Transverse colon (tissue), 4 donors: ENCODE measurements at places on chromosomes 5 and 9.

DNA sequence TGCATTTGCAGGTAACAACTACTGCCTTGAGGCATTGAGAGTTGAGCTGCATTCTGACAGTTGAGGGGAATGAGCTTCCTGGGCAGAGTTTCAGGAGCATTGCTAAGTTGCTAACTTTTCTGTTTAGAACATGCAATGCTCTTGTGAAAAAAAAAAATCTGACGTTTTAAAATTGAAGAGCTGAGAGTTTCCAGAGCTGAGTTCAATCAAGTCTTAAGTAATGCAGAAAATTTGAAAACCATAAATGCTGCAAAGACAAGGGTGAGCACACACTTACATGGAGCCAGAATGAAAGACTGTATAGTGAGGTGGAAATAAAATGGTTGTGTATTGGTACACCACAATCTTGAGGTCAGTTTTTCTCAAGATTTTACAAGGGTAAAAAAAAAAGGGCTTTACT, 166.0 kb downstream of the GABRB2 start:
- DNase-seq: no peak

GRCh38 chr5:111221139-111221538, 3.0 kb upstream of the CAMK4 start:
- DNase-seq: no peak

DNA sequence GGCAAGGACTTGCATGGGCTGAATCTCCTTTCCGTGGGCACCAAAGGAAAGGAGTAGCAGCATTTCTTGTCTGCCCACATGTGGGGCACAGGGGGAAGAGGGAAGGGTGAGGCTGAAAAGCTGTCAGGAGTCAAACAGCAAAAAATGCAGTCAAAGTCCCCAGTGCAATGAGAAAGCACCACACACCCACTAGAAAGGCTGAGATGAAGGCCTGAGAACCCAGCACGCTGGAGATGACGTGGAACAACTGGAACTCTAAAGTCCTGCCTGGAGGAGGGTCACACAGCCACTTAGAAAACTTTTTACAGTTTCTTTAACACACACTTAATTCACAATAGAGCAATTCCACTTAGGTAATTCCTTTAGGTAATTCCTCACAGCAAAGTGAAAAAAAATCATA, 94.6 kb upstream of the IGFBPL1 start:
- no peak for DNase-seq

DNA sequence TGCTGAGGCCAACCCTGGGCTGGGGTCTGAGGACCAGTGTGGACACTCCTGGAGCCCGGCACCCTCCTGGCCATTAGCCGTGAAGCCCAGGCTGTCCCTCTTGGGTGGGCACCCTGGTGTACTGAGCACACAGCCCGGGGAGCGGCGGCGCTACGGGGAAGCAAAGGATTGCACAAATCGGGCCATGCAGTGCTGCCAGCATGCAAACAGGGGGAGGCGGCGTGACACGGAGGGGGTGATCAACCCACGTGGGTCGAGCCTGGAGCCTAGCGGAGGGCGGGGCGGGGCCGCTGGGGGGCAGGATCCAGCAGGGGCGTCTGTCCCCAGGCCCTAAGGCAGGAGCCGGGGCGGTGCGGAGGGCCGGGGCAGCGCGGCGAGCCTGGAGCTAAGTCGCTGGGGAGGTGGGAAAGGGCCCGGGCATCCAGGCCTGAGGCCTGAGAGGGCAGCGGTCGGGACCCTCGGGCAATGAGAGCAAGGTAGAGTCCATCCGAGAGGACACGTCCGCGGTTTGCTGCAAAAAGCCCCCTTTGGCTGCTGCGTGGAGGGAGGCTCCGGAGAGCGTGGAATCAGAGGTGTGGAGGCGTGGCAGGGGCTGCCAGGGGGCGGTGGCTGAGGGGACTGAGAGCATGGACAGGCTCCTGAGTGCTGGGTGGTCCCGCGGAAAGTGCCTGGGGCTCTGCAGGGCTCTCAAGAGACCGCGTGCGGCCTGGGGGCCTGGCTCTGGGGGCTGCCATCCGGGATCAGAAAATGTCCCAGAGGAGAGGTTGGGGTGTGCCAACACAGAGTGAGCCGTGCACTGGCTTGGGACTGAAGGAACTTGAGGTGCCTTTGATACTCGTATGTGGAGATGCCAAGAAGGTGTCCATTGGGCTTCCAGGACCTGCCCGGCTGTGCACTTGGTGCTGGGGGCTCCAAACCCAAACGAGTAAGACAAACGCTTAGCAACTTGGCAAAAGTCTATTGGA, 94.2 kb downstream of the BARX1 start:
- no peak for DNase-seq

GRCh38 chr5:58770136-58770535, 187.3 kb downstream of the RAB3C start:
- DNase-seq: no peak

GRCh38 chr5:126526493-126526892, 68.5 kb downstream of the ALDH7A1 start:
- DNase-seq: no peak

GRCh38 chr5:7348168-7348854, 47.6 kb upstream of the ADCY2 start:
- no peak for DNase-seq

- no peak for DNase-seq
Measured at GRCh38 chr9:18610956-18611355, 137.0 kb downstream of the ADAMTSL1 start.

GRCh38 chr9:18495065-18495464, 21.1 kb downstream of the ADAMTSL1 start:
- no peak for DNase-seq

DNA sequence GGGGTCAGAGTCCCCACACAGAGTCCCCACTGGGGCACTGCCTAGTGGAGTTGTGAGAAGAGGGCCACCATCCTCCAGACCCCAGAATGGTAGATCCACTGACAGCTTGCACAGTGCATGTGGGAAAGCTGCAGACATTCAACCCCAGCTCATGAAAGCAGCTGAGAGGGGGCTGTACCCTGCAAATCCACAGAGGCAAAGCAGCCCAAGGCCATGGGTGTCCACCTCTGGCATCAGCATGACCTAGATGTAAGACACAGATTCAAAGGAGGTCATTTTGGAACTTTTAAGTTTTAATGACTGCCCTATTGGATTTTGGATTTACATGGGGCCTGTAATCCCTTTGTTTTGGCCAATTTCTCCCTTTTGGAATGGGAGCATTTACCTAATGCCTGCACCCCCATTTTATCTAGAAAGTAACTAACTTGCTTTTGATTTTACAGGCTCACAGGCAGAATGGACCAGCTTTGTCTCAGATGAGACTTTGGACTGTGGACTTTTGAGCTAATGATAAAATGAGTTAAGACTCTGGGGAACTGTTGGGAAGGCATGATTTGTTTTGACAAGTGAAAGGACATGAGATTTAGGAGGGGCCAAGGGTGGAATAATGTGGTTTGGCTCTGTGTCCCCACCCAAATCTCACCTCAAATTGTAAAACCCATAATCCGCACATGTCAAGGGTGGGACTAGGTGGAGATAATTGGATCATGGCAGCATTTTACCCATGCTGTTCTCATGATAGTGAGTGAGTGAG, 56.3 kb upstream of the ITGA1 start:
- DNase-seq: no peak

DNA sequence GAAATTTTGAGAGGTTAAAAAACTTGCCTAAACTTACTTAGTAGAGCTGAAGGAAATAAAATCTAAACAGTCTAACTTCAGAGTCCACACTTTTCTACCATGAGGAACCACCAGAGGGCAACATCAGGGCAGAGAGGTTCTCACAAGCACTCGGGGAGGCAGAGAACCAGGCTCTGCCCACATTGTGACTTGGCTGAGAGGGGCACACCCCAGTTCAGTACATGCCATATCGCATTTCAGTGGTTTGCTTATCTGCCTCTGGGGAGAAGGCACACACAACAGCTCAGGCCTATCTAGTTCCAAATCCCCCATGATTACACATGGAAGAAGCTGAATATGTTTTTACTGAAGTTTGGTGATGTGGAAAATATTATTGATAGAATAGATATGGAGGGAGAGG, 49.2 kb downstream of the EQTN start:
- peak; percentile 36 for DNase-seq

DNA sequence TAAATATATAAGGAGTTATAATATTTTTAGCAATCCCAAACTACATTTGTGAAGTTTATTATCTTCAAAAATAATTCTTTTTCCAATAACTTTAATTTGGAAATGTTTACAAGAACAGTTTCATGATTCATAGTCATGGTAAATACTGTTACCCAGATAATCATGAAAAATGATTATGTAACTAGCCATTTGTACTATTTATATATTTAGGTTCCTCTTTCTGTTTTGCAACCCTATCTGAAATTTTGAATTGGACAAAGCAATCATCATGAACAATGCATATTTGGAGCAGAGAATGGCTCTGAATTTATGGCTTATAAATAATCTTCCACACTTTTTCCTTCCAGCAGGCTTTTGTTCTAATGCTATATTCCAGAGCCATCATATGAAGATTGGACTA, 499.7 kb downstream of the SLCO4C1 start:
- DNase-seq: no peak

DNA sequence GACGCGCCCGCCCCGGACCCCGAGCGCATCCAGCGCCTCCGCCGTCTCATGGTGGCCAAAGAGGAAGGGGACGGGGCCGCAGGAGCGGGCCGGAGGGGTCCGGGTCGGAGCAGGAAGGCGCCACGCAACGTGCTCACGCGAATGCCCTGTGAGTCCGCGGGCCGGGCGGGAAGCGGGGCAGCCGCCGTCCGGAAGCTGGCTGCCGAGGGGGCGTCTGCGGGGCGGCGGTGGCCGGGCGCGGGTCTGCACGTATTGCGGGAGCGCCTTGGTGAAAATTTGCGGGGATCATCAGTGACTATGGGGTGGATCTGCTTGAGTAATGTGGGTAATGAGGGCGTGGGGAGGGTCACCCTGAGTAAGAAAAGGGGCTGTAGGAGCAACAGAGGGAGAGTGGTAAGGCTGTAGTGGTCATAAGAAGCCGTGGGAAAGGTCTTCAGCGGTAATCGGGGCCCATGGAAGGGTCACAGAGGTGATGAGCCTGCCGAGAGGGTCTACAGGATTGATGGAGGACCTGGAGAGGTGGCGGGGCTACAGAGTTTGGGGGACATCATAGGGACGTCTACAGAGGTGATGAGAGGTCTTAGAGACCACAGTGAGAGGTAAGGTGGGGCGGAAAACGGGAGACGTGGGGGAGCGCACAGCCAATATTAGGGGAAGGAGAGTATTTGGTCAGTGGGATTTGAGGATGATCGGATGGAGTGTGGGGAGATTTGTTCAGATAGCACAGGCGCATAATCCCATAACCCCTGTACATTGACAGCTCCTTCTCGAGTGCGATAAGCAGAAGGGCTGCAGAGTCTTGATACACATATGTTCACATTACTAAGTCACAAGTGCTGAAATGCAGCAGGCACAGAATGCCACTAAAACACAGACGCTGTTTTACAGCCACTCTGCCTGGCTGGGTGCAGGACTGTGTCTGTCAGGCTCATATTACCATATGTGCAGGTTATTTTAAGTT, 819 bp downstream of the LSM11 start:
- DNase-seq: peak; percentile 23

- no peak for DNase-seq
Measured at GRCh38 chr5:178340187-178340586, 107.6 kb upstream of the PHYKPL start.

DNA sequence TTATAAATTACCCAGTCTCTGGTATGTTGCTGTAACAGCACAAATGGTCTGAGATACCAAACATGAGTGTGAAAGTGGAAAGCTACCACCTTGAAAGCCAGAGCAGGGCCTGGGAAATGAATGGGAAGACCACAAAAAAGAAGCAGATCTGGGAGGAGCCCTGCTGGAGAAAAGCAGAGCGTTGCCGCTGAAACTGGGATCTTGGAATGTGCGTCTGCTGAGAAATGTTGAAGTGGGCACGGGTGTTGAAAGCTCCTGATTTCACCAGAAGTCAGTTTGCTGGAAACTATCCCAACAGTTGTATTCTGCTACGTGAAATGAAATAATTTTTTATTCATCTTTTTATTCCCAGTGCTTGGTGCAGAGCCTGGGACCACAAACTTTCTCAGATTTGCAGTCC, 40.0 kb downstream of the NUDT12 start:
- DNase-seq: no peak

GRCh38 chr5:9661316-9662015, 31.3 kb upstream of the TAS2R1 start:
- no peak for DNase-seq

DNA sequence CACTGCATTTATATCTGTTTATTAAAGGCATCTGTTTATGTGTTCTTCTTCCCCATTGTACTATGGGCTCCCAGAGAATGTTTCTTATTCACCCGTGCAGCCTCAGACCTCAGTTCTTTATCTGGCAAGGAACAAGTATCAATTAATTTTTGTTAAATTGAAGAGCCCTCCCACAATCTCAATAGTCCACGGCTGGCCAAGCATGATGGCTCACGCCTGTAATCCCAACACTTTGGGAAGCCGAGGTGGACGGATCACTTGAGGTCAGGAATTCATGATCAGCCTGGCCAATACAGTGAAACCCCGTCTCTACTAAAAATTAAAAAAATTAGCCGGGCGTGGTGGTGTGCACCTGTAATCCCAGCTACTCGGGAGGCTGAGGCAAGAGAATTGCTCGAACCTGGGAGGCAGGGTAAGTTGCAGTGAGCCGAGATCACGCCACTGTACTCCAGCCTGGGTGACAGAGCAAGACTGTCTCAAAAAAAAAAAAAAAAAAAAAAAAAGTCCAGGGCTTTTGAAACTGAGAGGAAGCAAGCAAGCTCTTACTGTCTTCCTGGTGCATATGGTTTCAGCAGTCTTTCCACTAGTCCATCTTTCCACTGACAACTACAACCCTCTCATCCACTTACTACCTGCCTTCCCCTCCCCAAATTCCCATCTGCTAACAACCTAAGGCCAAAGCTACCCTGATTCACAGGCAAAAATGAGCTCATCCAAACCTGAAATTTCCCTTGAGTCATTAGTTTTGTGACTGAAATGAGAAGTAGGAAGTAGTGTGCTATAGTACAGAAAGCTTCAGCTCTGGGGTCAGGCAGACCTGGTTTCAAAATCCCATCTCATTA, 2.3 kb upstream of the HK3 start:
- no peak for DNase-seq

GRCh38 chr5:166596043-166596442, 1695.4 kb upstream of the WWC1 start:
- DNase-seq: no peak
